Bone marrow (tissue), 2 donors: ENCODE measurements at places on chromosomes 5 and 9.

DNA sequence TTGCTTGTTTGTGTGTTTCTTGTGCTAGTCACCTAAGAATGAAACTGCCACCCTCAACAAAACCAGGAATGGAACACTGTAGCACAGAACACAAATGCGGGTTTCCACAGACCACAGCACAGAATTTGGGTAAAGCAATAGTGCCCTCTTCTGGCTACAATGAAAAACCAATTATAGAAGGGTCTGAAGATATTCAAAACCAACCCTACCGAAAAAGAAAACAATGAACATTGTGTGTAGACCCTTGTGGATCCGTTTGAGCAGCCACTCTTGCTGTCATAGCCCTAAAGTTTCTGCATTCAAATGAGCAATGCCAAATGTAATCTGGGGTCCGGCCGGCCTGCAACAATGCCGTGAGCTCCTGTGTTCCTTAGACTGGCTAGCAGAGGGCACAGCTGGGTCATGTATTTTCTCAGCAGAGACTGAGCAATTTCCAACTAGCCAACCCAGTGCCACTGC is 8.3 kb upstream of the ENC1 start:
- DNase-seq, result peak; percentile 65

GRCh38 chr5:89187883-89188465 is 305.0 kb upstream of the MEF2C start:
- no peak for DNase-seq

- DNase-seq, result no peak
Observed at GRCh38 chr5:151718153-151718552, 31.4 kb upstream of the SPARC start.

- peak; percentile 39 for DNase-seq
Observed at GRCh38 chr9:85522459-85523092, 219.2 kb downstream of the AGTPBP1 start.

- no peak for DNase-seq
Observed at GRCh38 chr9:89608641-89609335, 4.0 kb downstream of the GADD45G start.
